ENCODE measurements at places on chromosomes 1 and 21.
A peak's percentile ranks its signal among the peaks of the same experiment; 100 is the strongest.

DNA sequence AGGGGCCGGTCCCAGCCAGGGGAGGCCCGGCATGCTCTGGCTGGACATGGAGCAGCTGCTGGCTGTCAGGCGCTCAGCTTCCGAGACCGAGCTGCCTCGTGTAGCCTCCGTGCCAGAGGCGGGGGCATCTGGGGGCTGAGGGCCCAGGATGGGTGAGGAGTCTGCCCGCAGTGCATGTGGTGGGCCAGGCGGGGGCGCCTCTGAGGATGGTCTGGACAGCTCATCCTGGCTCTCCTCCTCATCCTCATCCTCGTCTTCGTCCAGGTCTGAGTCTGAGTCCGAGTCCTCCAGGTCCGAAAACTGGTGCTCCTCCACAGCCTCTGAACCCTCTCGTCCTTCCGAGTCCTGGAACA, 28.9 kb upstream of the EDN2 start:
- peak; percentile 26 for DNase-seq

GRCh38 chr1:84712276-84712874, 22.1 kb upstream of the SSX2IP start:
- DNase-seq = no peak

- DNase-seq = peak; percentile 54
Observed at GRCh38 chr1:241964550-241965282, 7.1 kb downstream of the BECN2 start.

- DNase-seq = no peak
Observed at GRCh38 chr21:37974081-37974480, 57.8 kb upstream of the KCNJ6 start.

- no peak for DNase-seq
Observed at GRCh38 chr1:9352377-9353134, 59.9 kb downstream of the SPSB1 start.

GRCh38 chr1:1208713-1209433, 2.5 kb upstream of the TNFRSF18 start:
- DNase-seq = no peak

DNA sequence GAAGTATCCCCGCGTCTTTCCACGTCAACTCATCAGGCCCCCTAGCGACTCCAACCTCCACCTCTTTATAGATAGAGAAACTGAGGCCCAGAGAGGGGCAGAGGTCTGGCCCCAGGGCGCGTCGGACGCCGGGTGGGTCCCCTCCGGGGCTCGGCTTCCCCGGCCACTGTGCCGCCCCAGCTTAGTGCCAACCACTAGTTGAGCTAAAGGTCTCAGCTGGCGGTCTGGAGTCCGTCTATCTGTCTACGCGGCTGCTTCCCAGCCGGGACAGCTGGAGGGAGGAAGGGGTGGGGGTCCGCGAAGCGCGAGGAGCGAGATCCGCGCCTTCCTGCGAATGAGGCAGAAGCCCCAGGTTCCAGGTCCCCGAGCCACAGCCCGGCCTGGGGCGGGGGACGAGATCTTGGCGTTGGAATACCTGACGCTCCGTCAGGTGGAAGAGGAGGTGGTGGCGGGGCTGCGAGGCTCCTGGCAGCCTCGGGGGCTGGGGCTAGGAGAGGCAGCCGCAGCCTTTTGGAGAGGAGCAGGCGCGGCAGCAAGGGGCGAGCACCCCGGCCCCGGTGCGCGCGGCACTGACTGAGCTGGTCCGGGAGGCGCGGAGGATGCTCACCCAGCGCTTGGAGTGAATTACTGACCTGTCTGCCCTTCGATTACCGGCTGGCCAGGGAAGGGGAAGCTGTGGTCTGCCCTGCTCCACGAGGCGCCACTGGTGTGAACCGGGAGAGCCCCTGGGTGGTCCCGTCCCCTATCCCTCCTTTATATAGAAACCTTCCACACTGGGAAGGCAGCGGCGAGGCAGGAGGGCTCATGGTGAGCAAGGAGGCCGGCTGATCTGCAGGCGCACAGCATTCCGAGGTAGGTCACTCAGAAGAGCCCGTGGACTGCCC, 937 bp downstream of the PODN start:
- DNase-seq = peak; percentile 39

DNA sequence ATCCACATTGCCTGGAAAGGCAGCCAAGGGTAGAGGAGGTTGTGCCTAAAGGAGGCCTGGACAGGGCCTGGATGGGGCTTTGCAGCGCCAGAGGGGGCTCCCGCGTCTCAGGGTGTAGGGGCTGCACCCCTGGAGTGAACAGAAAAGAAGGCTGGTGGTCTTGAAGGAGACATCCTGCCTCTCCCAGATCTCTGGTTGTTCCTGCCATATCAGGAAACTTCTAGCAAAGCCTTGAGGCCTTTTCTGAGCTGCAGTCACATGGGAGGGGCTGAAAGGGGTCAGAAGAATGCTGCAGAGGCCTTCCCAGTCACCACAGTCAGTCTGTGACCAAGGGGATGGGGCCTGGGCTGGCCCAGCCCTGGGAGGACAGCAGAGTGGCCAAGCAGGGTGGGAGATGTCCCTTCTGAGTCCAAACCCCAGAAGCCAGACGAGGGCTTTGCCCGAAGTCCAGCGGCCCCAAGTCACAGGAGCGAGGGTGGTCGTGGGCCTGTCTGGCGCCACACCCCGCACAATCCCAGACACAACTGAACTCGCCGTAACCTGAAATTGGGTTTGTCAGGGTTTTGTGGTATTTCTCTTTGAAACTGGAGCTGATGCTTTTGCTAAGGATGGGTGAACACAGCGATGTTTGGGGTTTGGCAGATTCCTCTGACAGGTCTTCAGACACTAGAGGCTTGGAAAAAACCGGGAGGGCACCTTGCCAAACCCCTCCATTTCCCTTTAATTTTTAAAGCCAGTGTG, 29.6 kb downstream of the SIM2 start:
- no peak for DNase-seq

- DNase-seq = no peak
Observed at GRCh38 chr1:53575955-53576320, 116.7 kb downstream of the DMRTB1 start.

- DNase-seq = no peak
Observed at GRCh38 chr1:1348420-1349255, 580 bp downstream of the DVL1 start.

DNA sequence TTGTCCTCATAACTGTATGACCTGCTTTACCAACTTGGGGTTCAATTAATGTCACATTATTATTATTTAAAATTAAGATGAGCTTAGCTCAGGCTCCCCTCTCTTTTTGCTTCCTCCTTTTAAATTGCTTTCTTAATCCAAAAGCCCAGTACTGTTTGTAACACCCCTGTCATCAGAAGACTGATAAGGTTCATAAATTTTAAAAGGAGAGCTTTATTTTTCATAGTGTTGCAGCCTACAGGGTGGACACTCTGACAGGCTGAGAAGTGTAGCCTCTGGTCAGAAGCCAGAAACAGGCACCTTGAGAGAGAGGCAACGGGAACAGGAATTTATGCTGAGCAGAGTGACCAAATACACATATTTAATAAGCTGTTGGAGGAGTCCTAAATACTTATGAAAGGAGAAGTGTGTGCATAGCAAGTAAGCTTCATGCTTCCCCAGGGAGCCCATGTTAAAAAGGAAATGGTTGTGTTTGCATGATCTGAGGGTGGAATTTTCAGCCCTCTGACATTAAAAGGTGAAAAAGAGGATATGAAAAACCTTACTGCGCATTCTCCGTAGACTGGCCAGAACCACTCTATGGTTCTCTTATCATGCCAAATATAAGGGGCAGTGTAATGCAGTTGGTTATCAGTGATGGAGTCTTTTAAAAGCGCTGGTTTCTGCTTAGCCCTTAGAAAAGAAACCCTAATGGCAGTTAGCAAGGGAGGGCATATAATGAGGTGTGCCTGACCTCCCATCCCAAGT, 30.5 kb upstream of the FGGY start:
- DNase-seq = no peak

DNA sequence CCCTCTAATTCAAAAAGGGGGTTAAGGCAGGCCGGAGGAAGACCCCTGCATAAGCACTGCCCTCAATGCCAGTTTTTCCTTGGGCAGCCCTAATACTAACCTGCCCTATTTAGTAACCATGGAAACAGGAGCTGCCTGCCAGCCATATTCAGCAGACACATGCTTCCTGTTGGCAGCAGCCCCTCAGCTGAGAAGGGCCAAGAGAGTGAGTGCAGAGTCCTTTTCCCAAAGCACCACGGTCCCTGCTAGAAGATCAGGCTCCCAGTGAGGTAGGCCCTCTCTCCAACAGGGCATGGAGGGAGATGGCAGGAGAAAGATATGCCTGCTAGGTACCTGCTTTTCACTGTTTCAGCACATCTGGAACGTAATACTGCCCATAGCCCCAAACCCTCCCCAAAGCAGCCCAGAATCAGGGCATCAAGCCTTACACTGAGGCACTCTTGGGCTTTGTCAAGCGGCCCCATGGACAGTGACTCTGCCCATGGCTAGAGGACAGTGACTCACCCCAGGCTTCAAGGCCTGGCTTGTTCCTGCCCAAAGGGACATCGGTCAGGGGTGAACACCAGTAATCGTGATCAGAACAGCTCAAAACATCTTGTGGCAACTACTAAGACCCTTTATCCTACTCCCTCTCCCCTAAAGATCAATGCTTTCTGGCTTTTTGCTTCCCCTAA, 64.5 kb downstream of the BCAR3 start:
- peak; percentile 68 for DNase-seq

- no peak for DNase-seq
Observed at GRCh38 chr21:31022306-31022705, 16.0 kb downstream of the KRTAP19-8 start.

GRCh38 chr1:178609015-178609414, 96.1 kb downstream of the TEX35 start:
- DNase-seq = no peak

DNA sequence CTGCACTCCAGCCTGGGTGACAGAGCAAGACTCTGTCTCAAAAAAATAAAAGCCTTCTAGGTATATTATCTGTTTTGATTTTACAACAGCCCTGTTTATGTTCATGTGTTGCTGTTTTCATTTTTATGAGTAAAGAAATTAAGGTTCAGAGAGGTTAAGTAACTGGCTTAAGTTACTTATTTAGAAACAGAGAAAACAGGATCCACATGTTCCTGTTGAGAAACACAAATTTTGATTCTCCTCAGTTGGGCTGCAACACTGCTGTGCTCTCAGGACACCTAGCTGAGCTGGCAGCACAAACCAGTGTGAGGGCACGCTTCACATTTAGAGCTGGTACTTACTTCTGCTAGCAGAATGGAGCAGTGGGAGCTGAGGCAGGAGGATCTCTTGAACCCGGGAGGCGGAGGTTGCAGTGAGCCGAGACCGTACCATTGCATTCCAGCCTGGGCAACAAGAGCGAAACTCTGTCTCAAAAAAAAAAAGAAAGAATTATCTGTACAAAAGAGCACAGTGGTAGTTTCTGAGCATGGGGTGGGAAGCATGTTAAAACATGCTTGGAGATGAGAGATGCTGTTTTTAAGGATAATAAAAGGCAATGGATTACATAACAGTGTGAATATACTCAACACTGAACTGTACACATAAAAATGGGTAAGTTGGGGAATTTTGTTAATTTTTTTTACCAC, 2.4 kb downstream of the SPRTN start:
- no peak for DNase-seq

- no peak for DNase-seq
Observed at GRCh38 chr1:186681801-186682200, 1.6 kb upstream of the PTGS2 start.

GRCh38 chr1:8723010-8723409, 94.4 kb downstream of the RERE start:
- DNase-seq = no peak

DNA sequence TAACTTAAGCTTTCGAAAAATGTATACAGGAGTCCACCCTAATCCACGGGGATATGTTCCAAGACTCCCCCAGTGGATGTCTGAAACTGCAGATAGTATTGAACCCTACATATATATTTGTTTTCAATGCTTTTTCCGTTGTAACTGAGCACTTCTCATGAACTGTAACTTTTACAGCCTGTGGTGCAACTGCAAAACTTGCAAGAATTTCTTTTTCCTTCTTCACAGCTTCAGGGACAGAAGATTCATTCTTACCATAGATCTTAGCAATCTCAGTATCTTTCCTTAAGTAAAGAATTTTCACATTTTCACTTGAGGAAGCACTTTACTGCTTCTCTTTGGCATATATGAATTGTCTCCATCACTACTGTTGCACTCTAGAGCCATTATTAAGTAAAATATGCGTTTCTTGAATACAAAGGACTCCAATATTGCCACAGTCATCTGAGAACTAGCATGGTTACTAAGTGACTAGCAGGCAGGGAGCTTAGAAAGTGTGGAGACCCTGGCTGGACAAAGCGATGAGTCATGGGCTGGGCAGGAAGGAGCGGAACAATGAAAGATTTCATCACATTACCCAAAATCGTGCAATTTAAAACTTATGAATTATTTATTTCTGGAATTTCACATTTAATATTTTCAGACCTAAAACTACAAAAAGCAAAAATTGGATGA, 14.1 kb downstream of the DPYD start:
- DNase-seq = peak; percentile 65

- no peak for DNase-seq
Observed at GRCh38 chr21:16280686-16281091, 550.9 kb downstream of the USP25 start.

DNA sequence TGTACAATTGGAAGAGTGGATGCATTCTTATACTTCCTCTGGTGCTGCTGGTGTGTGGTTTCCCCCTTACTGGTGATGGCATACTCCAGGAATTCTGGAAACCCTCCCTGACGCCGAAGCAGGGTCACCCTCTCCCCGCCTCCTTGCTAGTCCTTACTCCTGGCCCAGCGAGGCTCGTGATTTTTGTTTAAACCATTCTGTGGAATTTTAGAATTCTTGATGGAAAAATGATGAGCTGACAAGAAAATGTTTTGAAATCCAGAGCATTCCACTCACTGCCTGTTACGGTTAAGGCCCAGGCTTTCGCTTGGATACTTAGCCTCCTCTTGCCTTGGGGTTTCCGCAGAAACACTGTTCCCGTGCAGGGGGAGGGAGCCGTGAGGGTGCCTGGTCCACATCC, 41.1 kb downstream of the IL6R start:
- DNase-seq = no peak

GRCh38 chr1:15417059-15417934, 7.6 kb downstream of the EFHD2 start:
- no peak for DNase-seq

- no peak for DNase-seq
Observed at GRCh38 chr1:87370544-87370943, 41.9 kb downstream of the LMO4 start.

- DNase-seq = no peak
Observed at GRCh38 chr1:38834221-38834782, 25.3 kb downstream of the RRAGC start.

DNA sequence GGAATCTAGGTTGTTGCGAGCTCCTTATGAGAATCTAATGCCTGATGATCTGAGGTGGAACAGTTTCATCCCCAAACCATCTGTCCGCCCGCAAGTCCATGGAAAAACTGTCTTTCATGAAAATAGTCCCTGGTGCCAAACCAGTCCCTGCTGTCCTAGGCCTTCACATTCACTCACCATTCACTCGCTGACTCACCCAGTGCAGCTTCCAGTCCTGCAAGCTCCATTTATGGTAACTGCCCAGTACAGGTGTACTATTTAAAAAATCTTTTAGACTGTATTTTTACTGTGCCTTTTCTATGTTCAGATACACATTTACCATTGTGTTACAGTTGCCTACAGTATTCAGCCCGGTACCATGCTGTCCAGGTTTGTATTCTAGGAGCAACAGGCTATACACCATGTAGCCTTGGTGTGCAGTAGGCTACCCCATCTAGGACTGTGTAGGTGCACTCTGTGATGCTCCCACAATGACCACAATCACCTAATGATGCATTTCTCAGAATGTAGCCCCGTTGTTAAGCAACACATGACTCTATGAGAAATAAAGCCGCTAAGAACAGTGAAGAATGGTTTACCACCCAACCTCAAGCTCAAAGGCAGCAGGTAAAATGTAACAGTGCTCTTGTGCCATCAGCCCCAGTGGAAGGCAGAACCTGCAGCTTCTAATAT, 2.4 kb downstream of the ECHDC2 start:
- DNase-seq = no peak
